IgD-negative memory B cell (primary cell): ENCODE measurements at places on chromosomes 7 and 10. TPM values are rescaled to one million over a fixed set of nuclear protein-coding genes. Genes with fewer than 3 reads are reported as not detected.

Gene SH2D4B
- polyA plus RNA-seq = not detected

Gene PLEKHS1
- not detected for polyA plus RNA-seq

Gene PDZD7
- not detected for polyA plus RNA-seq

Gene TAS2R5
- 0.33 TPM for polyA plus RNA-seq

Gene SPDYE6
- polyA plus RNA-seq = 0.36 TPM
